Cardiac muscle cell (in vitro differentiated cells and primary cell): ENCODE measurements at places on chromosomes 6 and 20. TPM values are rescaled to one million over a fixed set of nuclear protein-coding genes. Genes with fewer than 3 reads are reported as not detected.

Gene WFDC2
- 0.95 and 3.0 TPM in 2 replicates for total RNA-seq

Gene GPR6
- total RNA-seq, result not detected in 2 replicates

Gene VSX1
- total RNA-seq, result not detected in 2 replicates

Gene MOG
- total RNA-seq, result 1.3 and 1.8 TPM in 2 replicates

Gene SLC16A10
- 14.6 and 21.4 TPM in 2 replicates for total RNA-seq

DNA sequence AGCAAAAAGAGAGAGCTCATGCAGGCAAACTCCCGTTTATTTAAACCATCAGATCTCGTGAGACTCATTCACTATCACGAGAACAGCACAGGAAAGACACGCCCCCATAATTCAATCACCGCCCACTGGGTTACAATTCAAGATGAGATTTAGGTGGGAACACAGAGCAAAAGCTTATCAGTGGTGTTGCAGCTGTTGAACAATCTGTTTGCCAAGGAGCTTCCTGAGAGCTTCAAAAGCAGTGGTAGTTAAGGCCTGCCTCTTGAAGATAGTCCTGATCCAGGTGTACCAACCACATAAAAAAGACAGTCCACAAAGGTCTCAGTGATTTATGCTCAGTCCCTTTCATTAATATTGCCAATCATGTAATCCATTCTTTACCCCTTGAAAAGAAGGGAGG, 269.4 kb upstream of the IRAK1BP1 start:
- DNase-seq, result no peak

GRCh38 chr6:105816847-105817246, 269.3 kb upstream of the PRDM1 start:
- DNase-seq, result no peak

DNA sequence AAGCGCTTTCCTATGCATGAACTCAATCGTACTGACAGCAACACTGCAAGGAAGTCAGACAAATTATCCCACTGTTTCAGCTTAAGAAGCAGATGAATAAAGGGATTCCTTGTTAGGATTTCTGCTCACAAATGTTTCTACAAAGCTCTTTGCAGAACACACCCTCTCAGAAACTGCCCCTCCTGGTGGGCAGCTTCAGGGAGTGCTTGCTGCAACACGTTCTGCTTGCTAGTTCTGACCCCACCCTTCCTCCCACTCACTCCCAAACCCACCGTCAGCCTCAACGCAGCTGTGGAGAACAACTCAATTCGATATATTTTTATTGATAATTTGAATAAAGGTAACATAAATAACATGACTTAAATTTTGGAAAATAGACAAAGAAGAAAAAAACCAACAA, 250.8 kb upstream of the PRDM1 start:
- DNase-seq, result no peak

DNA sequence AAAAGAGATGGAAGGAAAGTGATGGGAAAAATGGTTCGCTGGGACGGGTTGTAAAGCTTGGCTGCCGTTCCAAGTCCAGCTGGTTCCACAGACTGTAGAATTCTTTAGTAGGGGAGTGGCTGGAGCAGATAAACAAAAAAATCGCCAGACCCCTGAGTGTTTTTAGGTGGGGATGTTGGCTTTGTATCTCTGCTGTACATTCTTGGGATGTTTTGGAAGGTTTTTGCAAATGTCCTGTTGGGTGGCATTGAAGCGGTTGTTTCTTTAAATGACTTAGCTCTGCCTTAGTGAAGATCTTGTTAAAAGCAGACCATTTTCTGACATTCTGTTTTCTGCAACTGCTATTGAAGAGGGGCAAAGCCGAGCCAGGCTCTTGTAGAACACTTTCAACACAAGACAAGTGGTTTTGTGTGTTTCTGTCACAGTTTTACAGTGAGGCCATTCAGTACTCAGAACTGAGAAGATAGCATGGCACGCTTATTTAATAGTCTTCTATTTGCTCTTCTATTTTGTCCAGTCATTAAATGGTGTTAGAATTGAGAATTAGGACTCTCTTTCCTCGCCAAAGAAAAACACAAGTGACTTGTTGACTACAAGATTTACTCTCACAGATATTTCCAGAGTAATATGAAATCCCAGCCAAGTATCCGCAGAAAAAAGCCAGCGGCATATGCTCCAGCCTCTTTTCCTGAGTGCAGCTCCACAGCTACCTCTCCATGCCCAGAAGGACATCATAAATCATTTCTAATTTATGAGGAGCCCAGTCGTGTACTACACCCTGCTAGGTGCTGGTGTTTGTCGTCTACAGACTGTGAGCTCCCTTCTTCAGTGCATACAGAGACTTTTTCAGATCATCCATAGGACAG, 65.8 kb downstream of the PHACTR2 start:
- peak; percentile 49 for DNase-seq

DNA sequence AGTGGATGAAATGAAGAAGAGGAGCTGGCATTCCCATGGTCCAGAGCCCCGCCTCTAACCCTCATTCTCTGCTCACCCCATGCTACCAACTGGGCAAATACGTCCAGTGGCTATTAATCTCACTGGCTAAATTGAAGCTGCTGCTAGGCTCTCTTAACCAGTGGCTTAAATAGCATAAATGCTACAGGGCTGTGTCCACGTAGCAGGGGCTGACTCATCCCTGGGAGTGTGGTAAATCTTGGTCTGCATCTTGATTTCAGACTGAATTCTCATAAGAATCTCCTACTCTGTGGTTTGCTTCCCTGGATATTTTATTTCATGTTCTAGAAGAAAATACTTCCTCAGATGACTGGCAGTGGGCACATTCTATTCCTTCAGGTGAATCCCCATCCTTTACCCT, 193.1 kb upstream of the ARG1 start:
- peak; percentile 64 for DNase-seq

GRCh38 chr20:15240801-15241200, 903.4 kb upstream of the FLRT3 start:
- DNase-seq, result no peak

DNA sequence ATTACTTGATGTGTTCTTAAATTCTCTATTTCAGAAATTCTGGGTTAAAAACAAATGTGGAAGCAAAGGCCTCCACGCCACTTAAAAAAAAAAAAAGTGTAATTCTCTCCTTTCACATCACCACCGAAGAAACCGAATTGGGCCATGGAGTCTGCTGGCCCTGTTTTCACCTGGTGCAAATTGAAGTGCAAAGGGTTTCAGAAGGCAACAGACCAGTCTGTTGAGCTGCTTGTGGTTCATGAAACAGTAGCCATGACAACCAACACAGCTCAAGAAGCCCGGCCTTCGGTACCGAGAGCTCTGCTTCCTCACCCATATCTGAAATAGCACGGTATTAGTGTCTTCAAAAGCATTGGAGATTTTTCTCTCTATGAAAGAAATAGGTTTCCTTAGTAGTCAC, 63.1 kb downstream of the GMPR start:
- DNase-seq, result no peak

DNA sequence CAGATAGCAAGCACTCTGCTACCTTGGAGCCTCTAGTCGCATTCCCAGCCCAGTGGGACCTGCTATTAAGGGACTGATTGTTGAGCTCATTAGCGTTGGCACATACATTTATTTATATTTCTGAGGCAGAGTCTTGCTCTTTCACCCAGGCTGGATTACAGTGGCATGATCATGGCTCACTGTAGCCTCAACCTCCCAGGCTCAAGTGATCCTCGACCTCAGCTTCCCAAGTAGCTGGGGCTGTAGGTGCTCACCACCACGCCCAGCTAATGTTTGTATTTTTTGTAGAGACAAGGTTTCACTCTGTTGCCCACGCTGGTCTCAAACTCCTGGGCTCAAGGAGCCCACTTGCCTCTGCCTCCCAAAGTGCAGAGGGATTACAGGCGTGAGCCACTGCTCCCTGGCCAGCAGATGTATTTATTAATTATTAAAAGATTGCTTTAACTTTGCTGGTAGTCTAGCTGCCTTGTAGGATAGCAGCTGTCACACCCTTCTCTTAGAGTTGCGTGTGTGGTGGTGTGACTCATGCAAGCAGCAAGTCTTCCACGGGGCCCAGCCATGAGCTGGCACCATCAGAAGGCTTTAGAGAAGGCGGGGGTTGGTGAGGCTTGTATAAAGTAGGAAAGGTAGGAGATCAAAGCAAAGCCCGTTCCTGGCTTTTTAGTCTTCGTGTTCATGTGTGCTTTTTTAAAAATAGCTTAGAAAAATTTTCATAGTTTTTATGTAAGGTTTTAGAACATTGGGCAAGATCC, 16.5 kb downstream of the ACTR5 start:
- DNase-seq, result peak; percentile 82

DNA sequence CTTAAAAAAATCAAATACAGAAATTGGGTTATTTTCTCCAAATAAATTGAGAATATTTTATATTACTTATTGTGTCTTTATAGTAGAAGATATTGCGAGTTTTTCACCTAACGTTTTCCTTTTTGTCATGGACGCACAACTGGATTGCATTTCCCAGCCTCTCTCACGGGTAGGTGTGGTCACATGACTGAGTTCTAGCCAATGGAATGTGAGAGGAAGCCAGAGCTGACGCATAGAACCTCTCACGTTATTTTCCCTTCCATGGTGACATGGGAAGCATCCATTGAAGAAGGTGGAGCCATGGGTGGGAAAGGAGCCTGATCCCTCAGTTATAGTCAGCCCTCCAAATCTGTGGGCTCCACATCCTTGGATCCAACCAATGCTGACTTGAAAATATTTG, 155.9 kb upstream of the UST start:
- DNase-seq, result no peak

- no peak for DNase-seq
These were observed 131.8 kb downstream of the CLVS2 start for GRCh38 chr6:123127807-123128206.

DNA sequence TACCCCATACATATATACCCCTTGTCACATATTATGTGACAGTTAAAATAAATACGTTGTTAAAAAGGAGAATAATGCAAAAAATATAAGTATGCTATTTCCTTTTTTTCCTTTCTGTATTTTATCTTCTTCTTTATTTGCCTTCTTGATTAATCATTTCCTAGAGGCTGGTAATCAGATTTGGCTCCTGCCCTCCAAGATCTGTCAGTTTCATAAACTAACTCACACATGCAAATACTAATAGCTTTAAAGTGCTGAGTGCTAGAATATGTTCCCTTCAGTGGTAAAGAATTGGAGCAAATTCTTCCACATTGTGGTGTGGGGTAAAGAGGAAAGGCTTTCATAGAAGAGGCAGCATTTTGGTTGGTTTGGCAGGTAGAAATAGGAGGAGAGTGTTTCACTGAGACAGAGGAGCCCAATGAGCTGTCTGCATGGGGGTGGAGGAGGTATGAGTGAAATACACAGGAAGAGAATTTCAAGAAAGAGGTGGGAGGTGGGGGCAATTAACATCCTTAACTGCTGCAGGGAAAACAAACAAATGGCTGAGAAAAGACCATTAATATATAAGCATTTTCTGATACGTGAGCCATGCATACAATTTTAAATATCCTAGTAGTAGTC, 523.9 kb downstream of the BMP2 start:
- no peak for DNase-seq

GRCh38 chr20:47257771-47258170, 98.7 kb downstream of the ZMYND8 start:
- no peak for DNase-seq

DNA sequence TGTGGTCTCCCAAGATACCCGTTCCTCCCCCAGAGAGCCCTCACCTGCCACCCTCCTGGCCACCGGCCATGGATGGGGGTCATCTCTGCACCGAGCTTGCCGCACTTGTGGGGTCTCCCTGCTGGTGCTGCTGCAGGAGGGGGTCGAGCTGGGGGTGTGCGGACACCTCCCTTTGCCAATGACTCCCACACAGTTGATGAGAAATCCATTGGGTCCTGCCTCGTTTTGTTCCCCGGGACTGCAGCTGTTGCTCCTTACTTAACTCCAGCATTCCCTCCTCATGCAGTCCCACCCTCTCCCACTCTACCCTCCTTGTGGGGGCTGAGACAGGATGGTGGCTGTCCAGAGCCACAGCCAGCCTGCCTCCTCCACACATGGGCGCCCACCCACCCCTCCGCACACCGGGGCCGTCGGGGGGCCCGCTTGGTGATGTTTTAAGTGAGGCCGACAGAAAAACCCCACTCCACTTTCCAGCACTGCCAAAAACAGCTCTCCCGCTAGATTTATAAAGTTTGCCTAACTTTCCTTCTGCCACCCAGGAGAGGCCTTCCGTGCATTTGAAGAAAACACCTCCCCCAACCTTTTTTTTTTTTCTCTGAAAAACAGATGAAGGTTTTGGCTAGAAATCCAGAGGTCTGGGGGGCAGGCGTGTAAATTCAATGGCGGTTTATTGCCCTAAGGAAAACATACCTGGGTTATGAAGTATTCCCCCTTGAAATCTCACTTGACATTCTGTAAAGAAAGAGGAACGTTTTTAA, 53.5 kb upstream of the APCDD1L start:
- no peak for DNase-seq

DNA sequence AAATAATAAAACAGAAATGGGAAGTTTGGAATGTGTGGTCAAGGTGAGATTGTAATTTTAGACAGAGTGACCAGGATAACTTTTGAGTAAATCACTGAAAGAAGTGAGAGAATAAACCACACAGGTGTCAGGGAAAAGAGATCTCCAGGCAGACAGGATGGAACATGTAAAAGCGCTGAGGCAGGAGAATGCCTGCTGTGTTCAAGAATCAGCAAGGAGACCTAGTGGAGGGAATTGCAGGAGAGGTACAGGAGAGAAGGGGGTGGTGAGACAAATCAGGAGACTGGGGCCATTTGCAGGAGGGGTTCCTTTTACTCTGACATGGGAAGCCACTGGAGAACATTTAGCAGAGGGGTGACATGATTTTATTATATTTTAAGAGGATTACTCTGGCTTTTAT, 456.7 kb downstream of the NKAIN2 start:
- no peak for DNase-seq

GRCh38 chr20:49566401-49567364, 1.3 kb downstream of the PTGIS start:
- no peak for DNase-seq

GRCh38 chr6:41119508-41119907, 34.6 kb downstream of the TREML1 start:
- no peak for DNase-seq

DNA sequence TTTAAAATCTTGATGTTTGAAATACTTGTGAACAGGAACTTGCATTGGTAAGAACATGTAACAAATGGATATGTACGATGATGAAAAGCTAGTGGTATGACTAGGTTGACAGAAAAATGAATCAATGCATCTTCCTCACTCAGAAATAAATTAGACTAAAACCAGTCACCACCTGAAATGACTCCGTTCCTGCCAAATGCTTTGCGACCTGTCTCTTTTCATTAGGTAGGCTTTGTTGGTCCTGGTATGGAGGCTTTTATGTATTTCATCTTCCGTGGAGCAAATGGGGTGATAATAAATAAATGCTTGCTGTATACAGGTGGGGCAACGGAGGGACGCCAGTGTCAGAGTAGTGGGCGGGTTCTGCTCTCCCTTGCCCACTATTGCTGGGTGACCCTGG, 17.1 kb upstream of the ULBP3 start:
- no peak for DNase-seq

GRCh38 chr6:13241364-13241763, 87.0 kb downstream of the TBC1D7 start:
- no peak for DNase-seq

DNA sequence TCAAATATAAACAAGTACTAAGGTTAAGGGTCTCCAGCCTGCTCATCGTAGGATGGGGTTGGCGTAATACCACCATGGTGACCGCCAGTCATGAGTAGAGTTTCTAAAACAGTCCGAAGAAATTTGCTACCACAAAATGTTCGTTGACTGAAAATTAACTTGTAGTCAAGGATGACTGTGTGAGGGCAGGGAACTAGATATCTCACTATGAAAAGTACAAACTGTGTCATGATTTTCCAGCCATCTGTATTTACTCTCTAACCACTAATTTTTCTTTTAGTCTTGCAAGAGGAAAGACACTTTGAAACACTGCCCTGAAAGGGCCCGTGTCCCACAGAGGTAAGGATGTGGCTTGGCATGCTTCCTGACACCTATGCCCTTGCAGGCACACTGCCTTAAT, 99.7 kb downstream of the IRF4 start:
- no peak for DNase-seq

- DNase-seq, result peak; percentile 1
These were observed 36.5 kb downstream of the CDH26 start for GRCh38 chr20:59994697-59995122.
